Stimulated activated CD4-positive, alpha-beta T cell treated with anti-CD3 and anti-CD28 coated beads, Interleukin-1b, Interleukin-23, amount 100 ng/mL, for 24 hours (primary cell): ENCODE measurements at places on chromosomes 13 and 19.

GRCh38 chr13:62337109-62337880, 921.6 kb upstream of the PCDH20 start:
- DNase-seq, result no peak

GRCh38 chr13:99039718-99040280, 61.9 kb upstream of the DOCK9 start:
- no peak for DNase-seq

DNA sequence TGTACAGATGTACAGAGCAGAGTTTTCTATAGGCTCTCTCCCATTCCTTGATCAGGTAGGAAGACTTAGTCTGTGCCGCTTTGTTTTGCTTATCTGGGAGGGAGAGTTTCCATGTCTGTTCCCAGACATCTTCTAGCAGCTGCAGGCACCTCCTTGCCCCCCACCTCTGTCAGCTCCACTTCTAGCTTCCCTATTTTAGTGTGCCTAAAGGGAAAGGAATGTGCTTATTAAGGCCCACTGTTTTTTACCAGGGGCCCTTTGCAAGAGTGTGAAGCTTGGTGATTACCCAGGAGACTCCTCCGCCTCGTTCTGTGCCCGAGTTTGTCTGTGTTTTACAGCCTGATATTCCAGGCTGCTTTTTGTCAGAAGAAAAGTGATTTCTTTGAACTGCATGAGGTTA, 1984.4 kb downstream of the OLFM4 start:
- no peak for DNase-seq

- no peak for DNase-seq
These were observed 32.0 kb downstream of the MPHOSPH8 start for GRCh38 chr13:19665427-19665859.

DNA sequence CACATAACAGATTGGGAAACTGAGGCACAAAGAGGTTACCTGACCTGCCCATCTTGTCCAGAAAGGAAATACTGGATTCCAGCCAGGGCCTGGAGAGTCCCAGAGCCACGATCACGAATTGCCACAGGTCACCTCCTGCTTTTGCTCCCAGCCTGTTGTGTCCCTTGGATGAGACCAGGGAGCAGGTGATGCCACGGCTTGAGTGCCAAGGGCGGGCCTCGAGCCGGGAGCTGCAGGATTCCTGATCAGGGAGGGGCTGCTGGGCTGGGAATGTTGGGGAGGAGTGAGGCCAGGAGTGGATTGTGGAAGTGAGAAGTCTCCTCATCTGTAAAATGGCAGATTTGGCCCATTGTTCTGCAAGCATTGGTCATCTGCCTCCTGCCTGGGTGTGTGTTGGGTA, 29.4 kb downstream of the DNM2 start:
- DNase-seq, result no peak

- DNase-seq, result no peak
These were observed 1.1 kb downstream of the EML2 start for GRCh38 chr19:45637890-45638667.

DNA sequence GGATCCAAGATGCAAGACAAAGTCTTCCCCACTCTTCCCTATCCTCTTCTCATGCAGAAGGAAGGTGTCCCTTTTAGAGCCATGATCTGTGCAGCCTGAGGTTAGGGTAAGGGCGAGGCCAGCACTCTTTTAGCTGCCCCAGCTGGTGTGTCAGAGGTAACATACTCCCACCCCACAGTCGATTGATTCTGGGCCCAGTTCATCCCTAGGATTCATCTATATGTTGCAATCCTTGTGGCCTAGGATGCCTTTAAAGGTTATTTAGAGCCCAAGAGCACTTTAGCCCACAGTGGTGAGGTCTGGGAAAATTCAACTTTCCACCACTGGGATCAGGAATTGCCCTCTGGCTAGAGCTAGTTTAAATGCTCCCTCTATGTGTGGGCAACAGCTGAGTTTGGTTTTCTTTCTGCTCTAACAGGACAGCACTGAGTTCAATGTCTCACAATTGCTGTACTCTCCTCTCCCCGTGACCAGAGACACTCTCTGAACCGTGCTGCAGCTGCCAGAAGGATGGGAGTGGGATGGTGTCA, 201.3 kb upstream of the SERP2 start:
- no peak for DNase-seq

DNA sequence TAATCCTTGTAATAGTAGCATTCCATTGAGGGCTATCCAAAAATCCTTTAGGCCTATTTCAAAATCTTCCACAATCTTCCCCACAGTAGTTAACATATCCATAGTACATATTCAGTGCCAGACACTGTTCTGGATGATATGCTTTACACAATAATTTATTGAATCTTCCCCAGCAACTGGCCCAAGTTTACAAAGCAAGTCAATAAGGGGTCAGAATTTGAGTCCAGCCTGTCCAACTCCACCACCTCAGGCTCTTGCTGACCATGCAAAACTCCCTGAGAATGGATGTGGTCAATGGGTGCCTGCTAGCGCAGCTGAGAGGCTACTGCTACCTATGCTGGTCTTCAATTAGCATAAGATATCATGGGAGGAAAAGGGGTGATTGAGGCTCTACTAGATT, 529.6 kb downstream of the FGF9 start:
- no peak for DNase-seq

GRCh38 chr19:5024282-5024681, 55.4 kb downstream of the KDM4B start:
- DNase-seq, result no peak

GRCh38 chr13:74205313-74205690, 71.1 kb upstream of the KLF12 start:
- no peak for DNase-seq

GRCh38 chr13:92175330-92175729, 776.9 kb downstream of the GPC5 start:
- DNase-seq, result no peak

GRCh38 chr19:38564981-38565690, 52.6 kb downstream of the MAP4K1 start:
- DNase-seq, result no peak

DNA sequence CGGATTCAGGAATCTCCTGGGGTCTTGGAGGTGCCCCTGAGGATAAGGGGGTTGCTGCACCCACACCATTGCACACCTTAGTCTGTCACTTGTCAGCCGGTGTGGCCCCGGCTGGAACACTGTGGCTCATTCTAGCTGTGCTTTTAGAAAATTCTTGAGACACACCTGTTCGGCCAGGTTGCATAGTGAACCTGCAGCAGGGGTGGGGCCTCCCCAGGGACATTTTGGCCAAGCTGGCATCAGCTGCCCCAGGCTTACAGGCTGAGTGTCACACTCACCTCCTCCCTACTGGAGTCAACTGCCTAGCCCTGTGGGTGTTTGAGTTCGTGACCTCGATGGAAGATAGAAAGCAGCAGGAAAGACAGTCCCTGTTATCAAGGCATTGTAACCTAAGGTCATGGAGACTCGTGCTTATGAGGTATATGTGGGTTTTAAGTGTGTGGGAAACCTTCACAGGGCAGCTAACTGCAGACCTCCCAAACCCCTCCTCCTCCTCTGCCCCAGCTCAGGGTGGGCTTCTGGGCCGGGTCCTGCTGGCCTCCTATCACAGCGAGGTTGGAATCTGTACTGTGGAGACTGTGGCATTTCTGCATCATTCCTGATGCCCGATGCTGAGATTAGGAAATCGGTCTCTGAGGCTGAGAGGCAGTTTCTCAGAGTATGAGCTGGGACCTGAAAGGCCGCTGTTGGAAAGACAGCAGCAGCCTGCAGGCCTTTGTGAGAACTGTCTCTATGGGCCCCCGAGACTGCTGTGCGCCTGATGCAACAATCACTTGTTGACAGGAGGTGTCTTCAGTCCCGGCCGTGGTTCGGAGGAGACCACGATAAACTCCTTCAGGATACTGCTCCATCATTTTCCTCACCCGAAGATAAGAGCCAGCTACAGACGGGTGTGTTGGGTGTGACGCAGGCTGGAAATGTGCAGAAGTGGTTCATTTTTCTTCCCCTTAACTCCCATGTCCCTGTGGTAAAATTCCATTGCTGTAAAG, 72.2 kb downstream of the ATP11A start:
- no peak for DNase-seq

- peak; percentile 25 for DNase-seq
These were observed 714 bp downstream of the POLRMT start for GRCh38 chr19:632579-633067.

DNA sequence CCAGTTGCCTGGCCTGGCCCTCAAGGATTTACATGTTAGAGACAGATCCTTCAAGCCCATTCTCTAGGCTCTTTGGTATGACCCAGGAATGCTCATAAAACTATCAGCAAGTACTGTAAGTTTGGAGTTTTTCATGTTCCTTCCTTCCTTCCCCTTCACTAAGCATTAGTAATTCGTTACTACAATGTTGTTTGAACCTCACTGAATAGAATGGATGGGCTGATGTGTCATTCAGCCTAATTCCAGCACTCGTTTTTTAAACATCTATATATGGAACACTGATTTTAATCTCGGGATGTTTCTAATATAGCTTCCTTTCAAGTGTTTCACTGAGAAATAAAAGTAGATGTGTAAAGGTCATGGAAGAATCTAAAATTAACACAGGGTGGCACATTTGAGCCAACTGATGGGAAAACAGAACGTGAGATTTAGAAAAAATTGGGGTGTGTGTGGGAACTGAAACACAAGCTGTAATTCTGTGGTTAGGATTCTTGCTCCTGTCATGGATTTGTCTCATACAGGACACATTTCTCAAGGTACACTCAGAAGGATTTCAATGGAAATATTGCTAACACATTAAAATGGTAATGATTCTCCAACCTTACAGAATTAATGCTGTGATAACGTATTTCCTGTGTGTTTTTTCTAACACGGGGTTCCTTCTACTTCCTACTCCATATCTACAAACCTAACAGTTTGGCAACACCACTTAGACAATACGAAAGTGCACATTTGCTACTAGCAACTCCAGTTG, 93.4 kb downstream of the FLT1 start:
- no peak for DNase-seq

DNA sequence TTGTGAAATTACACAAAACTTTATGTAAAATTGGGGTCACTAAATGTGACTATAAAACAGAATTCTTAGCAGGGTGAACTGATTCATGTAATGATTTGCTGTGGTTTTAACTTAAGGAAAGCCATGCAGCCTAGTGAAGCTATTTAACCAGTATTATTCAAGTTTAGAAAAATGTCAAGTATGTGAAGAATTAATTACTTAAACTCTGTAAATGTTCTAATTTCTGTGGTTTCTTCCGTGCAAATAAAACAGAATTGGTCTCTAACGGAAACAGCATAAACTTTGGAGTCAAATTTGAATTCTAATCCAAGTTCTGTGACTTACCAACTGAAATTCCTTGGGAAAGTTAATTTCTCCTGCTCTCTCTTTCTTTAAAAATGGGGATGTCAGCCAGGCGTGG, 13.3 kb downstream of the CDC16 start:
- DNase-seq, result no peak

DNA sequence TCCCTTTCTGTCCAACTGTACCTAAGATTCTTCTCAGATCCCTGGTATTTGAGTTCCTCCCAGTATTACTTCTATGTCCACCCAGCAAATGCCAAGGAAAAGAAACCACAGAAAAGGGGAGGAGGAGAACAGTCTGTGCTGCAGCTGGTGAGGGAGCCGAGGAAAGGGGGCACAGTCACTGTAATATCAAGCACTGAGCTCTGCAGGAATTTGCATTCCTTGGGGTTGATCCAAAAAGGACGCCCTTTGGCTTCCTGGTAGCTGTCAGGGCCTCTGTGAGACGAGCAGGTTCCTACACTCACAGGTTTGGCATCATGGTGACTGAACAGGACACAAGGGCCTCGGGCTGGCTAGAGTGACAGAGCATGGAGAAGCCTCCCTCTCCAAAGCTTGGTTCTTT, 273.4 kb downstream of the NHLRC3 start:
- no peak for DNase-seq

DNA sequence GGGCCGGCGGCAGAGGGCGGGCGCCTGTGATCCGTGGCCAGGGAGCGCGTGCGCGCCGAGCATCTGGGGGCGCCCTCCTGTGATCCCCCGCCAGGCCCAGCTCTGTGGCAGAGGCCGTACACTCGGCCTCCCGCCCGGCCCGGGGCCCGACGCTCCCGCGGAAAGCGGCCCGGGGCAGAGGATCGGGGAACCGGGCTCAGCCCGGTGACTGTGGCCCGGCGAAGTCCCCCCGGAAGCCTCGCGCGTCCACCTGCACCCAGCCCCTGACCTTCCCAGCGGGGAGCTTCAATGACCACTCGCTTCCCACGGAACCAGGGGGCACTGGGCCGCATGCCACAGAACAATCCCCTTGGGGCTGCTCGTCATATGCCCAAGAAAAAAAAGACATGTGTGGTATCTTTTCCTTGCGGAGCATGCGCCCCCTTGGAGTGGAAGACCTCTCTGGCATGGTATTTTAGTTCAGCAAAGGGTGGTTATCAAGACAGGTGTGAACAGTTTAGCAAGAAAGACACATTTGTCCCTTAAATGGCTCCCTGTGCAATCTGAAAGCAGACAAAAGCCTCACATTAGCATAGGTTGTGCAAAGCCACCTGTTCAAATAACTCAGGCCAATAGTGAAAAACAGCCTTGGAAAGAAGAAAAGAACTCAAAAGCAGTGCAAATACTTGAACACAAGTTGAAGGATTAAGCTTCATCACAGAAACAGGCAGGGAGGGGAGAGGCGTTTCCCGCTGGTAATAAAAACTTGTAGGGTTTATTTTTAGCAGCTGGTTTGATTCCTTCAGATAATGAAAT, 290.9 kb upstream of the SOX21 start:
- DNase-seq, result no peak

DNA sequence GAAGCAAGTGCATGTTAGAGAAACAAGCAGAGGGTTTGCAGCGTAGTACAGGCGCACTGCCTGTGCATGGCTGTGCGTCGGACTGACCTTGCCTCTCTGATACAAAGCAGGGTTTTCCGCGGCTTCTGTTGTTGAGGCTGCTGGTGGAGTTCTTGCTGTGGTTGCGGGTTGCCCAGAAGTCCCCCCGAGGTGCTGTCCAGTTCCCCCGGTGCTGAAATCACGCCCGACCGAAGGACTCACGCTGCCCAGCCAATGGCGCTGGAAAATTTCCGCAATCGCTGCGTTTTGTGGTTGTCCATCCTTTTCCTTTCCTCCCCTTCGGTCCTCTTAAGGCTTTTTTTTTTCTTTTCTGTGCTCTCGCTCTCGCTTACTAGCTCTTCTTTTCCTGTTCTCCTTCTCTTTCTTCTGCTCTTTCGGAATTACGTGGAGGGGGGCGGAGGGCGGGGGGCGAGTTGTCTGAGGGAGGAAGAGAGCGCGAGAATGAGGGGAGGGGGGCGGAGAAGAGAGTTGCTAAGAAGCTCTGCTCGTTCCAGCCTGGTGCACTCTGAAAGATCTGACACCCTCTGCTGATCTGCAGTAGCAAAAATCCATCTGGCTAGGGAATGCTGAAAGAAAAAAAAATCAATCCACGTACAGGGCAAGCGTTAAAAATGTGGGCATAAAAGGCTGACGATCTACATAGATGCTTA, at the start of gene SLITRK1:
SLITRK1 (minus strand) TSS at position 558 of the 689 bp plus-strand sequence. CDS start 967 bp downstream, outside the sequence.
- DNase-seq, result no peak

- no peak for DNase-seq
These were observed 7.8 kb upstream of the CEACAM5 start for GRCh38 chr19:41700381-41701195.

GRCh38 chr19:37227996-37228395, 10.0 kb downstream of the ZNF383 start:
- no peak for DNase-seq

DNA sequence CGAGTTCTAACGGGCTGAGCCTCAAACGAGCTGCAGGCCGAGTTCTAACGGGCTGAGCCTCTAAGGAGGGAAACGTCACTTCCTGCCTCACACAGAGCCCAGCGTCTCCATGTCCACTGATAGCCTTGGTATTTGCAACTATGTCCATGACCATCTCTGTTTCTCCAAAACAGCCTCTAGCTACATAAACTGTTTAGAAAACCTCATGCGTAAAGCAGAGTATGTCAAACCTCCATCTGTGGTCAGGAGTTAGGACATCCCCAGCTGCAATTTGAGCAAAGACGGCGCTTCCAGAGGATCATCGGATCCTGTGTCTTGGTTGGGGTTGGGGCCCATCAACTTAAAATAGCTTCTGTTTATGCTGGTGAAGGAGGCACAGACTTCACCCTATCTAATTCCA, 20.8 kb downstream of the RASA3 start:
- no peak for DNase-seq
